ENCODE measurements at places on chromosomes 1 and 21.

DNA sequence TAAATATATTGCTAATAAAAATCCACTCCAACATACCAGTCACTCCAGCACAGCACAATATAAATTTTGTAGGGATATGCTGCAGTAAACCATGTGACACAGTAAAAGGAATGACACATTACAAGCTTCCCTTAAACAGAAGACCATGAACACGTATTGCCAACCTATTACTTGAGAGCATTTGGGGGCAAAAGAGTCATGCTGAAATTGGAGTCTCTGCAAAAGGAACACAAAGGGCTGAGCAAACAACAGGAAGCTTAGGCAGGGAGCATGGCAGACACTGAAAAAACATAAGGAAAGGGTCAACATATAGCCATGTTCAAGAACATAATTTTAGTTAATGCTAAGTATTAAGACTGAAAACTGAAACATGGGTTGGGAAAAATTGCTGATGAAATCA lies 214.5 kb downstream of the SMYD3 start:
- DNase-seq, result no peak

GRCh38 chr1:45314266-45314665 lies 12.4 kb upstream of the HPDL start:
- no peak for DNase-seq

DNA sequence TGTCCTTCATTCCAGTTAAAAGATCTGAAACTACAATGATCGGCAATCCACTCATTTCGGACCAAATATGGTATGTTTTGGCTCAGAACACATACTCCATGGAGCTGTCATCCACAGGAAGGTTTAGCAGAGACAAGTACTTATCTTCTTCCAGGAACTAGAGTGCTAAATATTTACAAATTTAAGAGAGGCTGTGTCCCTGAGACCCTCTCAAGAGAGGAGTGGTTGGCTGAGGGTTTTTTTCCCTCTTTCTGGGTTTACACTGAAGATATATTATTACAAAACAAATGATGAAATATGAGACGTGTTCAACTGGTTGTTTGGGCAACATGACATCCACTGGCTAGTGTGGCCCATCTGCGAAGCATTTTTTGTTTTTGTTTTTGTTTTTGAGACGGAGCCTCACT lies 25.9 kb upstream of the NID1 start:
- DNase-seq, result no peak

- no peak for DNase-seq
These were observed 798 bp downstream of the PMF1 start for GRCh38 chr1:156213644-156213966.

DNA sequence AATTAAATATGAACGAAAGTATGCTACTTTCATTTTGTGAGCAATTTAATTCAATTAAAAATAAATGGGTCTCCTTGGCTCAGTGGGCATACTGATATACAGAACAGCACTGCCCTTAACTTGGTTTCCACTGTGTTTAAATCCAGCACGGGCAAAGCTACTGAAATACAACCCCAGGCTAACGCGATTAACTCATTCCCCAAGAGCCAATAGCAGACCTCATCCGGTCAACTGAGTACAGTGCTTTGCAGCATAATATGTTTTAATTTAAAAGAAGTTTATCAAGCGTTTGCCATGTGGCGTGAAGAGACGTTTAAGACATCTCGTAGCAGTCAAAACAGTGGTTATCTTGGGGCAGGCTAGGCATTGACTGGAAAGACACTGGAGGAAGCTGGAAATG lies 118.6 kb downstream of the PROX1 start:
- no peak for DNase-seq

DNA sequence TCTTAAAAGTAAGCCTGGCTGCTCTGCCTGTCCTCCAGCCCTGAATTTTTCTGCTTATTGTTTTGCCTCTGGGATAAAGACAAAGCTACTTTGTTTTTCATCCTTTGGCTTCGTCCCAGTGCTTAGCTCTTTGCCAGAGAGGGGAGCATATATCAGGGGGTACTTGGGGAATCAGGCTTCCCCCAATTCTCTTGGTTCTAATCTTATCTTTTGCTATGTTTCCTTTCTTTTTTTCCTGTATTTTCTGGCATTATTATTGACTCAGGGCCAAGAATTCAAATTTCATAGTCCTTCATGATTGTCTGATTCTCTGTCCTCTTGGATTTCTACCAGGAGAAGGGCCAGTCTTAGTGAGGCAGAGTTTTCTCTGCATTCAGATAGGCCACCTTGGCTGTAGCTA lies 51.2 kb downstream of the GIPC2 start:
- DNase-seq, result no peak

- no peak for DNase-seq
These were observed 8.4 kb downstream of the PLPP3 start for GRCh38 chr1:56570924-56571372.

GRCh38 chr1:28592321-28593071 lies 431 bp downstream of the RAB42 start:
- DNase-seq, result no peak

DNA sequence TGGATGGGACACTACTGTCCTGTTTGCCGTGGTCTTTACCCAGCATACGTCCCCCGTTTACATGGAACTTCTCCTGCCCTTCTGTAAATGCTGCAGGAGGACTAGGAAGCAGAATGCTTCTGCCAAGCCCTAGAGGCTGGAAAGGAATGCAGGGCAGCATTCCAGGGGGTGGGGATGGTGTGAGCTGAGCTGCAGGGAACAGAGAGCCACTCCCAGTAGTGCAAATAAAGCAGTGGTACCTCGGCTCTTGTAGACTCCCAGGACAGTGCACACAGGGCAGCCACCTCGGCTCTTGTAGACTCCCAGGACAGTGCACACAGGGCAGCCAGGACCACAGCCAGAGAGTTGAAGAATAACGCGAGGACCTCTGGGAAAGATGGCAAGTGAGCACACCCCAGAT lies 35.4 kb downstream of the PTPRU start:
- DNase-seq, result peak; percentile 50

GRCh38 chr1:151478140-151478812 lies 19.0 kb upstream of the POGZ start:
- DNase-seq, result no peak

DNA sequence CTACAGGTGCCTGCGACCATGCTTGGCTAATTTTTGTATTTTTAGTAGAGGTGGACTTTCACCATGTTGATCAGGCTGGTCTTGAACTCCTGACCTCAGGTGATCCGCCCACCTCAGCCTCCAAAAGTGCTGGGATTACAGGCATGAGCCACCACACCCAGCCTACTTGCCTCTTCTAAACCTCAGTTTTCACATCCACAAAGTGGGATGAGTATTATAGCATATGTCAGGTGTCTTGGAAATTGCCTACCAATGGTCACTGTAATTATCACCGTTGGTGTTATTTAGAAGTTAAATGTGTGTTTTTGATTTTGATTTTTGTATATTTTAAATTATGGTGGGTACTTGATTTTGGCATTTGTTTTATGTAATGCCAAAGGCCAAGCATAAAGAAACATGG lies 36.7 kb downstream of the SLC44A3 start:
- DNase-seq, result no peak

GRCh38 chr1:51235673-51236530 lies at the start of gene RNF11:
TSS of gene RNF11 (plus strand) at chr1:51236273. CDS start at chr1:51236757, 484 bp downstream.
- DNase-seq, result peak; percentile 84

DNA sequence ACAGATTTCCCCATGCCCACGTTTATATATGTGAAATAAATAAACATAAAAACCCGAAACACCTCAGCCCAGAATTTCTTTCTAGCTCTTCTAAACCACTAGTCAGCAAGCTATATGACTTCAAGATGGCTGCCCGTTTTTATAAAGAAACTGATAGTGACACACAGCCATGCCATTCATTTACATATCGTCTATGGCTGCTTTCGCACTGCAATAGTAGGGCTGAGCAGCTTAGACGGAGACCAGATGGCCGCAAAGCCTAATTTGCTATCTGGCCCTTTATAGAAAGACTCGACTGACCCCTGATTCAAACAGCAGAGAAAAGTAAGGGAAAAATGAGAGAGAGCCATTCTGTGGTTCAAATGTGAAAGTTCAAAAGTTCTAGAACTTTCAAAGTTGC lies 45.7 kb upstream of the FMN2 start:
- DNase-seq, result no peak

- DNase-seq, result no peak
These were observed 1.8 kb downstream of the SH2D5 start for GRCh38 chr1:20730690-20731056.

DNA sequence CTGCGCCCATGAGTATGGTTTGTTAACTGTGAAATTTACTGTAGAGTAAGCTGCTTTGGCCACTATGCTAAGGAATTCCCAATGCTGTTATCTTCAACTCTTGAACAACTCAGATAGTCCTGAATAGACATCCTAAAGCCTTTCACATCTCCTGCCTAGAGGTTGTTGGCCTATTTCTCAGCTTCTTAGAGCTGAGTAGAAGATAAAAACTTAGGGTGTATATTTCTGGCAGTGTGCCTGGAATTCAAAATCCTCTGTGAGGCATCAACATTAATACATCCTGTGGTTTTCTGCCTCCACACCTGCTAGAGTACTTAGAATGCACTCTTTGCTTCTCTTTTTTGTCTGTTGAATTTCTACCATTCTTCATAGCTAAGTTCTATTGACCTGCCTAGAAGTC lies 45.8 kb upstream of the RC3H1 start:
- DNase-seq, result no peak

DNA sequence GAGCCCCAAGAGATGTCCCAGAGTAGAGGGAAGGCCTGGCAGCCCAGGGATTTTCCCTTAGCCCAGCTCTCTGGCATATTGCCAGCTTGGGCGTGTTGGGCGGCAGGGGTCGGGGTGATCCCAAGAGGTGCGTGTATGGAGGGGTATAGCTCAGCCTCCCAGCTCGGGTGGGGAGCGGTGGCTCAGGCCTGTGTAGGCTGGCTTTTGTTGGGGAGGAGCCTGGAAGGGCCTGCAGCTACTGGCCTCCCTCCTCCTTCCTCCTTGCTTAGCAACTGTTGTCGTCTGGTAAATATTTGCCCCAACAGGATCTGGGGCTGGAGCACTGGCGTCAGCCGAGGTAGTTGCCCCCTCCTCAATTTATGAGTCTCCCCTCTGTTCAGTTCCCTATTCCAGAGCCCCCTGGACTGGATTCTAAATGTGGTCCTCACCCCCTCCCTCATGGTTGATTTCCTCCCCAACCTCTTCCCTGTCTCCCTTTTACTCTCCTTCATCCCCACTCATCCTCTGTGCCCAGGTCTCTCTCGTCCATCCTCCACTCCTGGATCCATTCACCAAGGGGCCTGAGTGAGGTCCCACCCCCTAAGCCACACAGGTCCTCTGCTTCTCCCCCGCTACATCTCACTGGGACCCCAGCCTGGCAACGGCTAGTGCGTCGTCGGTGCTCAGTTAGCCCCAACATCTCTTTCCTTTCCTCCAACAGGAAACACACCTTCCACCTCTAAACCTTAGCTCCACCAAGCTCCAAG lies 10.3 kb upstream of the LMNA start:
- no peak for DNase-seq

GRCh38 chr1:204514828-204515227 lies 1.4 kb upstream of the MDM4 start:
- DNase-seq, result no peak

- no peak for DNase-seq
These were observed 53.2 kb downstream of the NCAM2 start for GRCh38 chr21:21051109-21052055.

GRCh38 chr21:14492931-14493330 lies 53.2 kb downstream of the SAMSN1 start:
- no peak for DNase-seq

DNA sequence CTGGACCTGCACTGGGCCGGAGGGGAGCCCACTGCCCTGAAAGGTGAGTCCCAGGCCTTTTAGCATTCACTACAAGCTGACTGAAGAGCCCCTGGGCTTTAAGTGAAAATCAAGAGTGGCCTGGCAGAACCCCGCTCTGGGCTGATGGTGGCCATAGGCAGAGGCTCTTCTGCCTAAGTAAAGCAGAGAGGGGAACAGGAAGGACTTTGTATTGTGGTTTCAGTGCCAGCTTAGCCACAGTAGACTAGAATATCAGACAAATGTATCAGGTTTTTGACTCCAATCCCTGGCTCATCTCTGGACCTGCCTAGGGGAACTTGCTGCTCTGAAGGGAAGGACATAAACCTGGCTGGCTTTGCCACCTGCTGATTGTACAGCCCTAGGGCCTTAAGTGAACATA lies 10.2 kb upstream of the HENMT1 start:
- DNase-seq, result no peak

DNA sequence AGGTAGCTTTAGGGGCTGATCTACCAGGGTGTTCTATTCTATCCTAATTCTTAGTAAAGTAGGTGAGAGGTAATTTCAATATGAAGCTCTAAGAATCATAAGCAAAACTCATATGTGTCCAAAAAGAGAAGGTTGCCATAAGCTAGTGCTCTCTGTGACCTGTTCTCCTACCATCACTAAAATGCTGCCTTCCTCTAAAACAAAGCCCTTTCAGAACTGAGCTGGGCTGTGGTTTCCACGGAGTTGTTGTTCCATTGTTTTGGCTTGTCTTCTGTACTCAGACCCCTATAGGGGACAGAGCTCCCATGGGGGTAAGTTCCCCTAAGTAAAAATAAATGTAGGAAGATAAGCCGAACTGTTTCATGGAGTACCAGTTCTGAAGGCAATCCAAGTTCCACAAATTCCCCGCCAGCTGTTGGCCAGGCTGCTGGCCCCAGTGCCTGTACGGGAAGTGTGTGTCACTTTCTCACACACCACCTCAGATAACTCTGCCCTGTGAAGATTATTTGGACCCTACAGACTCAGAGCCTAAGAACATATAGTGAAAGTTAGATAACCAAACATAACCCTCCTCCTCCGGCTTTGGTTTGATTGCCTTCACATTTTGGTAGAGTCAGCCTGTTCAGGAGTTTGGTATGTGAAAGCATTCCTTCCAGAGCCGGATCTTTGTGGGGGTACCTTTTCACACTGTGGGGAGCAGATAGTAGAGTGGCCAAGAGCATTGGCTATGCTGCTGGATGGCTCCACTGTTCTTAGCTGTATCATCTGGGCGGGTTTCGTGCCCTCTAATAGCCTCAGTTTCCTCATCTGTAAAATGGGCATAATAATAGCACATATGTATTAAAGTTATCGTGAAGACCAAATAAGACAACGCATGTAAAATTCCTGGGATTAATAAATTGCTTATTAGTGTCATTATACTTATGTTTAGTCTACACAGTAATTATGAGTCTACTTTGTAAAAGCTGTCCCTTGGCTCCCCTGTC lies 10.8 kb downstream of the DPT start:
- DNase-seq, result no peak

DNA sequence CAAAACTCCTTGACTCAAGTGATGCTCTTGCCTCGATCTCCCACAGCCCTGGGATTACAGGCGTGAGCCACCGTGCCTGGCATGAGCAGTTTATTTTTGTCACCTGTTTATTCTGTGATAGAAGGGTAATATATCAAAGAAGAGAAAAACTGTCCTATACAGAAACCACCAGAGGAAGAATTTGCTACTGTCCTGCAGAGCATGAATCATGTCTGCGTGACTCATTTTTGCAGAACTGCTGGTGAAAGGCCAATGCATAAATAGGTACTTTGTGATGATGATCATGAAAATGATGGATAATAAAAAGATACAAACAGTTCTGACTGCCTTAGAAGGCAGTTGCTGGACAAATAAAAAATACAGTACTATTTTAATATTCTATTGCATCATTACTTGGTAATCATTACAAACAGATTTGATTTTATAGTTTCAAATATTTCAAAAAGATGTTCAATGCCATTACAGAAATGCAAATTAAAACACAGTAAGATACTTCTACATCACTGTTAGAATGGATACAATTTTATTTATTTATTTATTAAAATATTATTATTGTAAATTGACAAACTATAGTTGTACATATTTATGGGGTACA lies 26.5 kb downstream of the RIPPLY3 start:
- no peak for DNase-seq
